ENCODE measurements at places on chromosomes 3 and 15.
A peak's percentile ranks its signal among the peaks of the same experiment; 100 is the strongest.

DNA sequence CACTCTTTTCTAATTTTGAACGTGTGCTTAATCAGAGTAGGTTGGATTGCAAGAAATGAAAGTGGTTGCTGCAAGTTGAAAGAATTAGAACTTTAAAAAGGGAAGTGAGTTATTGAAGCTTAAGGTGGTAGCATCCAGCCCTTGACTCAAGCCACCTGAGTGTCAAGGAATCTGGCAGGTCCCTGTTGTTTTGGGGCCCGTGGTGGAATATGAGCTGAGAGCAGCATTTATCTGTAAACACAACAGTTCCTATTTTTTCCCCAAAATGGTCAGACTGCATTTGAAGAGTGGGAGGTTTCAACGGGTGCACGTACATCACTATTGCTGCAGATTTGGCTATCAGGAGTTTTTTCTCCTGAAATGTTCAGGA, 1.7 kb downstream of the ITPR1 start:
- DNase-seq, result no peak

- no peak for DNase-seq
These were observed 417.5 kb upstream of the TPRG1 start for GRCh38 chr3:188754267-188754666.

DNA sequence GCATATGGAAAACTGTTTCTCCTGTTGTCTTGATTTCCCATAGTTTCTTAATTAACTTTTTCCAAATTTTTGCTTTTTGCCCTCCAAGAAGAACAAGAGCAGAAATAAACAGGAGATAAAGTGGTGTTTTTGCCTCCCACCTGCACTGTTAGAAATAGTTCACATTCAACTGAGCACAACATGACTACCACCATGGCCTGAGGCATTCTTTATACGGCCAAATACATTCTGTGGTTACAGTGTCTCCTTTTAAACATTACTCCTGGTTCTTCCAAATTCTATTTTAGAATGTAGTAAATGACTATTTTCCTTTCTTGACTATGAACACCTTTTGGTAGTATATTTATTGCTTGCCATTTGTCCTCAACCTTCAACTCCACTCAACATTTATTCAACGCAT, 98.5 kb downstream of the LARS2 start:
- no peak for DNase-seq

DNA sequence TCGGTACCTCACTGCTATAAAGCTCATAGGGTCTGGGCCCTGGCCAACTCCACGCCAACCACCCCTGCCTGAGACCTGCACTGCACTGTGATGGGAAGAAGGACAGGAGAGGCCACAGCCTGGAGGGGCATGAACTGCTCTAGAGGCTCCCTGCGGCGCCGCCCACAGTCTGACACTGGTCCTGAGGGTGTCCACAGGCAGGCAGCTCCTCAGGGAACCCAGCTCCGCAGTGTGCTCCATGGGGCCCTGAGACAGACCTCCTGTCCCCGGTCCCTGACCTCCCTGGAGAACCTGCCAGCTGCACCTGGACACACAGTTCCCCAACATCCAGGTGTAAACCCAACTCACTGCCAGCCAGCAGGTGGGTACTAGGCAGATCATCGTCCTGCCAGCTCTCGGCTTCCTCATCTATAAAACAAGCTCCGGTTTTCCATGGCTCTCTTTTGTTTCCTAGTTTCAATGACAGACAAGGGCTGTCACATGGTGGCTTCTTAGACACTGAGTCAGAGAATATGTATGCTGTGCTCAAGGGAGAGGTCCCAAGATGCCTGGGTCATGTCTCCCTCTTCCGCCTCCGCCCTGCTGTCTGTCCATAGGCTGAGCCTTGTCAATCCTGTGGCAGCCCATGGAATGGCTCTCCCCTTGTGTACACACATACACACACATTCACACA, 5.1 kb upstream of the HAPLN3 start:
- no peak for DNase-seq

- DNase-seq, result no peak
These were observed 68.4 kb downstream of the HERC1 start for GRCh38 chr15:63765338-63765737.

- no peak for DNase-seq
These were observed 352.6 kb upstream of the NDN start for GRCh38 chr15:24039683-24040082.

DNA sequence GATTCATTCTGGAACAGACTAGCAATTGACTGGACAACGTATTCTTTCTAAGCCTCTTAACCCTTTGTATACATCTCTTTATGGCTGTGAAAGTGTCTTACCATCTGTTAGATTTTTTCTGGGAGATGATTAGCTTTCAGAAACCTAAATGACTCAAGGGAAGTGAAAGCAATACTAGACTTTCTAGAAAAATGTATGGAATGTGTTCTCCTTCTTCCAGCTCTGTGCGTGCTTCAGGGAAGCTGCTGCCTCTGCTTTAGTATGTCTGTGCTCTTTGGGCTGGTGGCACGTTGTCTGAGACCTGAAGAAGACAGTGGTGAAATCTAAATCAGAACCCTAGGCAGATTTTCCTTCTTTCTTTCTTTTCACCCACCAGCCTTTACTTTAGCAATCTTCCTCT, 89.5 kb downstream of the ITPR1 start:
- DNase-seq, result no peak

GRCh38 chr3:8987645-8988383, 24.5 kb upstream of the RAD18 start:
- peak; percentile 37 for DNase-seq

- no peak for DNase-seq
These were observed 770.6 kb upstream of the CFAP20DC start for GRCh38 chr3:59820352-59820934.

- no peak for DNase-seq
These were observed 324.6 kb downstream of the MAGI1 start for GRCh38 chr3:65714134-65714533.

GRCh38 chr3:53579636-53580035, 85.2 kb downstream of the CACNA1D start:
- no peak for DNase-seq

- DNase-seq, result no peak
These were observed 125.3 kb upstream of the ETV5 start for GRCh38 chr3:186234152-186234551.

DNA sequence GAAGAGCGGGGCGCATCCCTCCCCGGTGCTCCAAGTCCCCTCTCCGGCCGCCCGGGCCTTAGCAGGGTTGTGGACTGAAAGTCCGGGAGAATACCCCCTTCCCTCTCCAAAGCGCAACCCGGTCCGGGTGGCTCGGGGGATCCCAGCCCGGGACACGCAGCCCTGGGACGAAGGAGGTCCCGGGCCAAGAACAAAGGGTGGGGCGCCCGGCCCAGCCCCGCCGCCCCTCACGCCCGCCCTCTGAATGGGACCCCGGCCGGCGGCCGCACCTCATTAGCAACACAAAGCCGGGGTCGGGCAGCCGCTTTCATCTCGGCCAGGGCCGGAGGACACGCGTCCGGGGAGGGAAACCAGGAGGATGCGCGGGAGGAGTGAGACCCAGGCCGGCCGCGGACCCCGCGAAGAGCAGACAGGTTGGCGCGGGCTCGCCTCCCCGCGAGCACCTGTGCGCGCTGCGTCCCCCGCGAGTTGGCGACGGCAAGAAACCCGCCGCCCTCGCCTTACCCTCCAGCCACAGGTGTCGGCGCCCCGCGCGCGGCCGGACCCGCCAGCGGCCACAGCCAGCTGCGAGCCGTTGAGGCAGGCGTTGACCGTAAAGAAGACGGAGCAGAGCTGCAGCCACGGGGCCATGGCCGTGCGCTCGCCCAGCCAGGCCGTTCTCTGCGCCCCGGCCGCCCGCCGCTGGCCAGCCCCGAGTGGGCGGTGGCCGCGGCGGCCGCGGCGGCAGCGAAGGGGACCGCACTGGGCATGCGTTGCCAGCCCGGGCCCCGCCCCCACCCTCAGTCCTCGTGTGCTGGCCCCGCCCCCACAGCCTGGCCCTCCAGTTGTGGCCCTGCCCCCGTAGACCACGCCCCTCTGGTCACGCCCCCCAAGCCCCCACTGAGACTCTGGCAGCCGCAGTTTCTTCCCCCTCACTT, at the start of gene IL17RD:
Gene IL17RD, minus strand, starts transcription at position 697 of the 917 bp plus-strand sequence. Its CDS starts 67 bp downstream, at position 630.
- peak; percentile 17 for DNase-seq

DNA sequence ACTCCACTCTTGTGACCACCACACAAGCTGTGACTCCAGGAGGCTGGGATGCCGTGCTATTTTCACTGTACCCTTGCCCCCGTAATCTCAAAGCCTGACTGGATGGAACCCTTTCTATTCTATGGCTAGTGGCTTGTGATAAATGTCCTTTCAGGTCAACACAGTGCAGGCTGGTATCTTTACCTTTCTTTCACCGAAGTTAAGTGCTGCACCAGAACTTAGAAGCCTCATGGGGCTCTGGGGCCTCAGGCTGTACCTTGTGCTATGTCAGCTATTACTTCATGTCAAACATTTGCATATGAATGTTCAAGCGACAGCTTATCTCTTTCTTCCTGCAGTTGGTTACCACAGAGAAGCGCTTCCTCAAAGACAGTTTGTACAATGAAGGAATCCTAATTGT, 66.8 kb downstream of the RPL39L start:
- no peak for DNase-seq

DNA sequence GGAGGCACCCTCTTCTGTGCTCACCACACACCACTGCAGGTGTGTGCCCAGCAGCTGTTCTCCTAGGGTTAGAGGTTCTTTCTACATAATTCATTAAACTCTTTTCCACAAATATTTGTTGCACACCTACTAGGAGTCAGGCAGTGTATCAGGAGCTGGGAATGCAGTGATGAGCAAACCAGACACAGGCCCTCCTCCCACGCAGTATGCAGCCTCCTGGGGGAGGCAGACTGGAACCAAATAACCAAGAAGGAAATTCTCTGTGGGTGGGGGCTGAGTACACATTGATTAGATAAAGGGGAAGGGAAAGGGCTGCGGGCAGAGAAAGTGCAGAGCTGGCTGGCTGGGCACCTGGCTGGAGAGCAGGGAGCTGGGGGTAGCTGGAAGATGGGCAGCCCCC, 18.5 kb upstream of the C3orf22 start:
- DNase-seq, result no peak

- DNase-seq, result no peak
These were observed 711.0 kb downstream of the MECOM start for GRCh38 chr3:168952551-168952950.

- peak; percentile 31 for DNase-seq
These were observed 95.0 kb upstream of the ICE2 start for GRCh38 chr15:60573936-60574335.
